Activated CD4-positive, alpha-beta T cell treated with anti-CD3 and anti-CD28 coated beads, Interleukin-2, amount 10 ng/mL, durations not matched to agents 7 days and 5 days (primary cell): ENCODE measurements at places on chromosomes 3 and 15.
A peak's percentile ranks its signal among the peaks of the same experiment; 100 is the strongest.

DNA sequence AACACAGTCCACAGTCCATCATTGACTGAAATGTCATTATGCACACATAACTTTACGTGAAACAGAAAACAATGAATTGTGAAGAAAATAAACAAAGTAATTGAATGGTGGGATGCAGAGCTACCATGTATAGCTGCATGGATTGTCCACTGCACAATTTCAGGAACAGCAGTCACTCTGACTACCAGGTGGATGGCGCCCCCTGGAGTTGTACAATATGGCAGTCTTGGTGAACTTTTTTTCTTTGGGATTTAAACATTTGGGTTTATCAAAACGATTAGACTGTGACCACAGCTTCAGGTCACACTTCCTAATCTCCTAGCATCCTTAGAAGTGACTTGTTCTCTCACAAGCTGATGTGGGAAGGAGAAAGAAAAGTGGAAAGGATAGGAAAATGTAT is 48.9 kb upstream of the TCF12 start:
- peak; percentile 49 for DNase-seq

- DNase-seq = no peak
Measured at GRCh38 chr3:177906126-177906511, 630.1 kb upstream of the KCNMB2 start.

GRCh38 chr3:54138937-54139547 is 16.7 kb downstream of the CACNA2D3 start:
- DNase-seq = no peak

DNA sequence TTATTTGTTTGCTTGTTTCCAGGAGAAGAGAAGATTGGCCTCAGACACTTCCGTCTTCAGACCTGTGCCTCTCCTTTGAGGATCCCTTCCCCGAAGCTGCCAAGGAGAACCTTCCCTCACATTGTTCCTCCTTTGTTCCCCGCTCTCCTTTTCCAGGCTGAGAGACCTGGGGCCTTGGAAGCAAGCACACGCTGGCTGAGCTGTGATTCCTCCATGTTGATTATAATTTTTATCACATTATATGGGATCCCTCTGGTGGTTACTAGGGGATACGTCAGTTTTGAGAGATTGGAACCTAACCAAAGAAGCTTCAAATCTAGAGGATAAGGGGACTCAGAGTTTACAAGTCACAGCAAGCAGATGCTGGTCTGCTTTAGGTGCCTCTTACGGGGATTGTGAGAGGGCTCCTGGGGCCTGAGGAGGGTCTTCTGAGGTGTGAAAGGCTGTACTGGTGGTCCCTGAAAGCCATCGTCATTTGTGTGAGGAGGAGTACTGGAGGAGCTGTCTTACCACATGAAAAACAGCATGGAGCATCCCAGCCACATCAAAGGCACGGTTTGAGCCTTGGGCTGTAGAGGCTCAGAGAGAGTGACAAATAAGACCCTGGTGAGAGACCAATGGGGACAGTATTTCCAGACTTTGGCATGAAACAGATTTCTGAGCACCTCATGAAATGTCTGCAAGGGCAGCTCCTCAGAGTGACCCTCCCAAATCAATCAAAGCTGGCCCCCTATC is 760.1 kb upstream of the CFAP20DC start:
- DNase-seq = no peak

- DNase-seq = peak; percentile 67
Measured at GRCh38 chr3:39147711-39148434, 5.5 kb downstream of the CSRNP1 start.

GRCh38 chr15:96102631-96103030 is 227.9 kb upstream of the NR2F2 start:
- DNase-seq = no peak

- no peak for DNase-seq
Measured at GRCh38 chr3:136708333-136708985, 43.7 kb downstream of the STAG1 start.

- peak; percentile 27 for DNase-seq
Measured at GRCh38 chr3:23202921-23203707, at the start of gene UBE2E2. UBE2E2 (plus strand) TSS chr3:23203327.

DNA sequence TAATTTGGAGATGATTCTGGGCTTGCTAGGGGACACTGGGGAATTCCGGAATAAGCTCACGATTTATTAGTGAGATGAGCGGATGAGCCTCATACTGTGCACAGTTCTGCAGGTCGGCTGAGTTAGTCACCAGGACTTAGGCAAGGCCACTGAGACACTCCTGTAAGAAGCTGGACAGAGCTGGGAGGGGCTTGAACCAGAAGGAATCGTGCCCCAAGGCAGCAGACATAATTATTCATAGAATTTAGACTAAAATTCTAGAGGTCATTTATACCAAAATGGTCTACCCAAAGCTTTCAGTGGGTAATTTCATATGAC is 121.4 kb downstream of the VGLL4 start:
- DNase-seq = no peak

DNA sequence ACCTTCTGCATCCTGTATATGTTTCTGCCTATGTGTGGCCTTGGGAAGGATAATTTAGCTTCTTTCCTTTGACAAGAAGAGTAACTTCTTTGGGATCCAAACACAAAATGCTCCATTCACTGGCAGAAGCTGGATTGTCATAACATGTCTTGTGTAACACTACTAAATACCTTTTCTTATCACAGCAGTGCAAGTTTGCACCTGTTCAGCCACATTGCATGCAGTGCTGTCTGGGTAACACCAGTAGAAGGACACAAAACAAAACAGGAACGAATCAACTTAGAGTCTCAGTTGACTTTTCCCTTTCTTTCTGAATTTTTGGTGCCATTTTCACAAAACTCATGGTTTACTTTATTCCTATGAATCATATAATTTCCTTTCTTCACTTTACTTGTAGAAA is 43.6 kb upstream of the TNIK start:
- DNase-seq = no peak

GRCh38 chr3:22907161-22907780 is 295.9 kb upstream of the UBE2E2 start:
- no peak for DNase-seq

DNA sequence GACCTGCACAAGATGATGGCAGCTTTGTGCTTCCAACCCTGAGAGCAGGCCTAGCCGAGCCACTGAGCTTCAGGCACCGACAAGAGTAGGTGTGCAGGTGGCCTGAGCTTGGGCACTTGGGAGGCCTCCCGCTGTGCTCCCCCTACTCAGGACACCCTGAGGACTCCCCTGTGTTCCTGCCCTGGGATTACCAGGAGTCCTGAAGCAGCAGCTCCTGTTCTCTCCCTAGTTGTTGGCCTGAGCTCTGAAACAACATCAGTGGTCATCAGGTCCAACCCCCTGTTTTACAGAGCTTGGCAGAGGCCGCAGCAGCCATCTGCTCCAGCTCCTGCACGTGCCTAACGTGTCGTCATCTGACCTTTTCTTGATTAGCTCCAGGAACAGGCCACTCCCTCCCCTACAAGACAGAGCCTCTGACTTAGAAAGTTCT is 8.0 kb upstream of the MESP2 start:
- no peak for DNase-seq

DNA sequence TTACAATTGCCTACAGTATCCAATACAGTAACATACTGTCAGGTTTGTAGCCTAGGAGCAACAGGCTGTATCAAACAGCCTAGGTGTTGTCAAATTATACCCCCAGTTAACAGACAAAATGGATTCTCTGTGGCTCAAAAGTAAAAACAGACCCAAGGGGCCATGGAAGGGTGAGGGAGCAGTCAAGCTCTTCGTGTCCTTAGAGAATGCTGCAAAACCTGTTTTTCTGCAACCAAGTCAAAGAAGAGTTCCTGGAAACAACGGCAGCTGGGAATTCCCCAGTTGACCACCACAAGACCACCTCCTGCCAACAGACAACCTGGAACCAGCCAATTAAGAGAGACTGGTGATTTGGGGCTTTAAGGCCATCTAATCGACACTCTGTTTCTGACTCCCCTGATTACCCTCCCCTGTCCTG is 11.1 kb upstream of the THUMPD3 start:
- no peak for DNase-seq

DNA sequence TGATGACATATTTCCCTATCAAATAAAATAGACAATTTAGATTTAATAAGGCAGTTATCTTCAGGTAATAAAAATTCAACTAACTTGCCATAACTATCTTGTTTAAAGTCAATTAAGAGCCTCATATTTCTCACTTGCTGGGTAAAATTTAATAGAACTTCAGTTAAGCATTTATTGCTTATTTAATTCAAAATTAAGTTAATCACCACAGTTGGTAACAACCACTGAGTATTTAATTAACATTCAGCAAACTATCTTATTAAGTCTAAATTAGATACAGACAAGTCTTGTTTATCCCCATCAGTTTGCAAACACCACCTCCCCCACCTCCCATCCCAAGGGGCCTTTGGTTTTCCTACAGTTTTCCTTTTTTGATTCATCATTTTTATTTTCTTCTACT is 14.7 kb downstream of the LPP start:
- no peak for DNase-seq

DNA sequence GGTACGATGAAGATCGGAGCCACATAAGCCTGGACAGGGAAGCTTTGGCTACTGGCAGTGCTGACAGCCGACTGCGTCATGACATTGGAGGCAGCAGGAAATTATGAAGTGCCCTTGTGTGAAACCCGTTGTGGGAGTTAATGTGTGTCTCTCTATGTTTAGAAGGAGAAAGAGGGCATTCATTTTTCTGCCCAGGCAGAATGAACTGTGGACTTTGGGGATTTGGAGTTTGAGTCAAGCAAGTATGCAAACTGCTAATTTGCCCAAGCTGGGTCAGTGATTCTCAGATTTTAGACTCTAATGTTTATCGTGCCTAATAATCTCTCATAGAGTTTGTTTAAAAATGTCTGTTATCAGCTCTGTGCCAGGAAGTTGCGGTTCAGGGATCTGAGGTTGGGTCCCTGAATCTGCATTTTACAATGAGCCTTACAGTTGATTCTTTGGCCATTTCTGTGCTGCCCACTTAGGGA is 5.6 kb downstream of the CTXND1 start:
- no peak for DNase-seq

GRCh38 chr3:120495809-120496208 is 45.0 kb upstream of the FSTL1 start:
- DNase-seq = no peak

- no peak for DNase-seq
Measured at GRCh38 chr3:11238880-11239279, 33.3 kb upstream of the ATG7 start.

DNA sequence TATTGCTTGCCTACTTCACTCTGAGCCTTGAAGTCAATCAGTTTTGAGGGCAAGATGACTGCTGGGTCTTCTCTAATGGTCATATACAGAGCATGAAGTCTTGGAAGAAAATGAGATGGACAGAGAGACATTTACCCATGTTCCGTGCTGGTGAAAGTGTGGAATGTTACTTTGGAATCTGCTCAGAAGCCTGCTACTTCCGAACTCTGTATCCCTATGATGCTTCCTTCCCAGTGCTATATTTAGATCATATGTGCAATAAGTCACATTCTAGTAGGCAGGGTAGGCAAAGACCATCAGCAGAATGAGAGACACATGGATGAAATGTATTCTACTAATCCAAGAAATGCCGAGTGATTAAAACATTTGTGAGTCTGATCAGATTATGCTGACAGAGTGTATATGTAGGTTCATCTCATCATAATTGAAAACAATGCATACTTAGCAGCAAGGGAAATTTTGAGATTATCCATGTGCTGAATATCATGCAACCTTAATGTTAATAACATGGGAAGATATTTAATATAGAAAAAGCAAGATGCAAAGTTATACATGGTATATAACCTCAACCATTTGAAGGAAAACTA is 60.5 kb downstream of the RAB7A start:
- no peak for DNase-seq

DNA sequence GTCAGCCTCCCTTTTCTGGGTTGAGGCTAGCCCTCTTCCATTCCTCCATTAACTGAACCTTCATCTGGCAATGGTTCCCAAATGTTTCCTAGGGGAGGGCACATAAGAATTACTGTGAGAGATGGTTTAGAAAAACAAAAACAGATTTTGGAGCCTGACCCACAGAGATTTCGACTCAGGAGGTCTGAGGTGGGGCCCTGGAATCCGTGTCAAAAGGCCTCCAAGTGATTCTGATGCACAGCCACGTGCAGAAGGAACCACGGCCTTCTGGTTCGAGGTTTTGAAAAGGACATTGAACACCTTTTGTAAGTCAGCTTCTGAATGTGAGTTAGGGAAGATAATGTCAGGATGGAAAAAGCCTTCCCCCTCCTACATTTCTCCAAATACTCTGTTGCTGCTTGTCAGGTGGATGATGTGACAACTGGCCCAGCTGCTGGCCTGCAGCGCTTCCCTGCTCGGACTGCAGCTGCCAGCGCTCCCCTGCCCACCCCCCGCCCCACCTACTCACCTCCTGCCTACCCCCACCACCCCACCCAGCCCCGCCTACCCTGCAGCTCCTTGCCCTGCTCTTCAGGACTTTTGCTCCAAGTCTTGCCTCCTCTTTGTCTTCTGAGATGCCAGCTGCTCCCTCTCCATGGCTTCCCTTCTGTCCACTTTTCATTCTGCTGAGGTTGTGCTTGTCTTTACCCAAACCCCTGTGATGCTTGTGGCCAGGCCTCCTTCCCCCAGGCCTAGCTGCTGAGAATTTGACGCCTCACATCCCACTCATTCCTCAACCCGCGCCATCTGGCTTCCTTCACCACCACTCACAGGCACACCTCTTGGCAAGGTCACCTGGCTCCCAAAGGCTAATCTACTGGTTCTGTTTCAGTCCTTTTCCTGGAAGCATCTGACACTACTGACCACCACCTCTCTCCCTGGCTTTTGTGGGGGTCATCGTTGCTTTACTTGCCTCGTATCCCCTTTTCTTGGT is 6.6 kb downstream of the EHD4 start:
- DNase-seq = no peak

DNA sequence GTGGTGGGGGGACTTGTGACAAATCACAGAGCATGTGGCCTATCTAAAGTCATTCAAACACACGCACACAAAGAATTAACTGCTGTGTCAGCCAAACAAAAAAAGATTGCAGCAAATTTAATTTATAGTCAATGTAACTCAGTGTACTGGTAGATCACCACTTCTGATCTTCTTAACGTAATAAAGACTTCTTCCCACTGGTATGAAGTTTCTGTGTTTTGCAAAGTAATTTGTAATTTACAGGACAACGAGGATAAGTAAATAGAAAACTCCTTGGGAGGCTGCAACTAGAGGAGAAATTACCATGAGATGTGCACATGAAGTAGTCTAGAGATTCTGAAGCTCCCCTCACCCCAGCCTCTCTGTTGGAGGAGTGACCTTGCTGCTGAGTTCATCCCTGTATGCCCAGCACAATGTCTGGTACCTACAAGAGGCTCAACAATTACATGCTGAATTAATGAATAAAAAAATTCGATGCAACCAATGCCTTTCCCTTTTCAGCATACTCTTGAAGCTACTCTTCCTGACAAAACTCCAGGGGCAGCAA is 207.3 kb downstream of the ARRDC4 start:
- no peak for DNase-seq

DNA sequence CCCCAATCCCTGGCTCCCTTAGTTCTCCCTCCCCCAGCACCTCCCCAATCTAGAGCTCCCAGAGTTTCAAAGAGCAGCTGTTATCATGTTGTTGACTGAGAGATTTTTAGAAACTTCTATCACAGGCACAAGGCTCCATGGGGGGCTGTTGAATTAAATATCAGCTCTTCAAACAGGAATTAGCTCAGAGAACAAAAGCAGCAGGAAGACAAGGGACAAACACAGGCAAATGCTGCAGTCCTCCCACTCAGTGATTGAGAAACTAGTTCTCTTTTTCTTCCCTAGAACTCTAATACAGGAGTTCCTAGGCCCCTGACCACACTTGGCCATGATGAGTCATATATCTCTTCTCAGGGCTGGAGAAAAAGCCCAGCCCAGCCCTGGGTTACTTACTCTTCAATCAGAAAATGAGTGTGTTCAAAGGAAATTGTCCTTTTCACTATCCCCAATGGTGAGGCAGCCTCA is 262.1 kb downstream of the IGSF11 start:
- DNase-seq = no peak
